Fibroblast of skin of right quadriceps (primary cell): ENCODE measurements at places on chromosomes 12 and 14.
A peak's percentile ranks its signal among the peaks of the same experiment; 100 is the strongest.

DNA sequence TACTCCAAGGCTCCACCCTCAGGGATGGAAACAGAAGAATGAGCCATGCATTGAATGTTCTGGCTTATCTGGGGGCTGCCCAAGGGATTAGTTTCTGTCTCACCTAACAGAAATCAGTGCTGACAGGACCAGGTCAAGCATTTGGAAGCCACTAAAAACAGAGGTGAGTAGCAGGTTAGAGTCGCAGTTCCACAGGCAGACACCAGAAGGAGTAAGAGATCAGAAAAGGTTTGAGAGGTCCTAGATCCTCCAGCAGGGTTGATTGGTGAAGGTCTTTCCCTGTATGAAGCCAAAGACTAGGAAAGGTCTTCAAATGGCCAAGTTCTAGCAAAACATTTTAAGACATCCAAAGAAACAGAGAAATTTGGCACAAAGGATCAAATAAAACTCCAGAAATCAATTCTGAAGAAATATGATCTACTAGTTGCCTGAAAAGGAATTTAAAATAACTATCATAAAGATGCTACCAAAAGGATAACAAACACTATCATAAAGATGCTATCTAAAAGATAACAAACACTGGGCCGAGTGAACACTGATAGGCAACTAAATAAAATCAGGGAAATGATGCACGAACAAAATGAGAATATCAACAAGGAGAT, 19.5 kb upstream of the TTC9 start:
- peak; percentile 12 for DNase-seq

DNA sequence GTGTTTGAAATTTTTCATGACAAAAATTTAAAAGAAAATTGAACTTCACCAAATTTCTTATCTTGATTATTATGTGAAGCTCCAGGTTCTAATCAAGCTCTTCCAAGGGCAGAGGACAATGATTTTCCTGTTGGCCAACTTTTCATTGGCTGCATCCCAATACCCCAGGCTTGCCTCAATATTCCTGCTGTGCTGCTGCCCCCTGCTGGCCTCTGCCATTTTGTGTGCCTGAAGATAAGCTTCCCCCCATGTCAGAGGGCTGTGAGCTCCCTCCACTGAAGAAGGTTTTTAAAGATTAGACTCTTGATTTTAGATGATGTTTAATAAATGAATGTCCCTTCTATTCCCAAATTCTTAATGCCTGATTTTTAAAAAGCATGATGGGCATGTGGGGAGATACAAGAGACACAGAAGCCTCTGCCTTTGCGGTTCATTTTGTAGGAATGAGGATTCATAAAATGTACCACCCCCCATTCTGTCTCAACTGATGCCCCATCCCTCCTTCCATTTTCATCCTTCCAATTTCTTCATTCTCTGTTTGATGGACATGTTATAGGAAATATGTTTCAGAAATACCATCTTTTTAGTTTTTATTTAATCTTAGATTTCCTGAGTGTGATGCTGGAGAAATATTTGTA, 76.7 kb upstream of the RGS6 start:
- DNase-seq, result peak; percentile 60

GRCh38 chr14:46769292-46769691, 117.7 kb upstream of the RPL10L start:
- DNase-seq, result no peak

- peak; percentile 93 for DNase-seq
Measured at GRCh38 chr12:27343255-27344000, 10.8 kb downstream of the BMAL2 start.

- peak; percentile 42 for DNase-seq
Measured at GRCh38 chr12:6088921-6089747, 35.3 kb downstream of the VWF start.

- peak; percentile 31 for DNase-seq
Measured at GRCh38 chr12:24905431-24905830, 43.5 kb downstream of the BCAT1 start.

DNA sequence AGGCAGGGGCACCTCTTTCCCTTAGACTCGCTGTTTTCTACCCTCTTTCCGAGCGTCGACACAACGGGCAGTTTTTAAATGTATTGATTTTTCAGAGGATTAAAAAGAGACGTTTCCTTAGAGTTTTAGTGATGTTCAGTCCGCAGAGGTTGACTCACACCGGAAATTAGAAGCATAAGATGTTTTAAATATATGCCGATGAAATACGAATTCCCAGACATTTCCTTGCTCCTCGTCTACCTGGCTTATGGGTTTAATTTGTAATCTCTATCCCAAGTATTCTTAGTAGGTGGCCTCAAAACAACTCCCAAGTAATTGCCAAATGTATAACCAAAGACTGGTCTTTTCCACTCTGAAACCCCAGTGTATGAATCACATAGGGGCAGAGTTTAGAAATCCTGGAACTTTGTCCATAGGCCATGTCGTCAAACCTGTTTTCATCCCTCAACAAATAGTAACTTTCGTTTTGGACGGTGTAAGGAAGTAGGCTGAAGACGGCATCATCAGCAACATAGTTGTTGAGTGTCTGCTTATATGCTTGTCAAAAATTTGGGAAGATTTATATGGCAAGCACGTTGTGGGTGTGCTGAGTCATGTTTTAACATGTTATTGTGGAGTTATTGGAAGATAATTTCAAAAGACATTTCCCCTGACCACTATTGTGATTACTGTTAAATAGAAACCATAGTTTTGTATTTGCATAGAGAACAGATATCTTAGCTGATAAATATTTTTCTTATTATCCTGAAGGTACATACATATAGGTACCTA, 824 bp downstream of the TBK1 start:
- peak; percentile 82 for DNase-seq

GRCh38 chr14:98633380-98633779, 638.6 kb downstream of the BCL11B start:
- no peak for DNase-seq

- DNase-seq, result no peak
Measured at GRCh38 chr12:119181944-119182343, 3.2 kb downstream of the HSPB8 start.

DNA sequence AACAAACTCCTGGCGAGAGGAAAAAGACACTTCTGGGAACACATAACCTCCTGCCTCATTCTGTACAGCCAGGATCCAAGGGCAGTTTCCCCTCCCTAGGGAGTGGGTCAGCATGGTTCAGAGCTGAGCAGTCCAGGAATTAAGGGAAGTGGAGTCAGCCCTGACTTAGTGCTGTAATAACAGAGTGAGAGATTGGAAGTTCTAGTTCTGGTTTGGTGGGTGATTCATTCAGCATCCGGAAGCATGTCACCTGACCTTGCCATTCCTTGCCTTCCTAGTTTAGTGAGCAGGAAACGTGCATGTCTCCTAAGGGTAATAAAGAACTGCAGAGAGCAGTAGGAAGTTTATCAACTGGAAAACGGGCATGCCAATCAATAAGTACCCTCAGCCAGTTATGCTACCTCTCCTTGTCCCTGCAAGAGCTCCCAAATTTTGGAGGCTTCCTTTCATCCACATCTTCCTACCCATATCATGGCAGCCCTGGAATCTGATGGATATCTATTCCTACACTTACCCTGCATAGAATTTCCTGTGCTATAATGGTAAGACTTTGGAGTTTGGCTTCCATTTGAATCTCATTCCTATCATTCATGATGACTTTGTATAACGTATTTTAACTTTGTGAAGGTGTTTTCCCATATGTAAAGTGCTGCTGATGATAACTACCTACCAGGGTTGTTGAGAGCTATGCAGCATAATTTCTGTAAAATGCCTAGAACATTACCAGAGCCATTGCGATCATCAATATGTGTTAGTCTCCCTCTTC, 28.5 kb upstream of the MAGOHB start:
- DNase-seq, result peak; percentile 69

GRCh38 chr12:2064071-2064507, 11.3 kb downstream of the CACNA1C start:
- no peak for DNase-seq

- DNase-seq, result no peak
Measured at GRCh38 chr14:87529081-87529480, 463.9 kb downstream of the GALC start.

- DNase-seq, result no peak
Measured at GRCh38 chr12:26855337-26855736, 22.3 kb upstream of the ITPR2 start.

- DNase-seq, result peak; percentile 56
Measured at GRCh38 chr12:121812320-121812871, 8.6 kb downstream of the SETD1B start.

GRCh38 chr12:132419631-132420246, 70.2 kb upstream of the FBRSL1 start:
- no peak for DNase-seq

GRCh38 chr12:113108308-113108707, 27.3 kb downstream of the RASAL1 start:
- no peak for DNase-seq

GRCh38 chr12:5615760-5616159, 183.9 kb downstream of the NTF3 start:
- no peak for DNase-seq

DNA sequence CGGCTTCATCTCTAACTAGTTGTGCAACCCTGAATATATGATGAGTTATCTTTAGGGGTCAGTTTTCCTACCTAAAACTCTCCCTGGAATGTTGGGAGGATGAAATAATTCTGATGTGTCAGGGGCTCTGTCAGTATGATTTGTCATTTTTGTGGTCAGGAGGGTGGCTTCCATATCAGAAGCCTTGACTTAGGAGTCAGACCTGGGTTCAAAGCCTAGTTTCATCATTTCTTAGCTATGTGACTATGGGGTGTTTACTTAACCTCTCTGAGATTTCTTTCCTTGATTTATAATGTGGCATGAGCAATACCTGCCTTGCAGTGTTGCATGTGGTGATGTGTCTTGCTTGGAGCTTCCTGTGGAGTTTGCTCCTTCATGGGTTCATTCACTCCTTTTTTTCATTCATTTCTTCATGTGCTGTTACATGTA, 146.8 kb downstream of the CHST11 start:
- DNase-seq, result peak; percentile 84

DNA sequence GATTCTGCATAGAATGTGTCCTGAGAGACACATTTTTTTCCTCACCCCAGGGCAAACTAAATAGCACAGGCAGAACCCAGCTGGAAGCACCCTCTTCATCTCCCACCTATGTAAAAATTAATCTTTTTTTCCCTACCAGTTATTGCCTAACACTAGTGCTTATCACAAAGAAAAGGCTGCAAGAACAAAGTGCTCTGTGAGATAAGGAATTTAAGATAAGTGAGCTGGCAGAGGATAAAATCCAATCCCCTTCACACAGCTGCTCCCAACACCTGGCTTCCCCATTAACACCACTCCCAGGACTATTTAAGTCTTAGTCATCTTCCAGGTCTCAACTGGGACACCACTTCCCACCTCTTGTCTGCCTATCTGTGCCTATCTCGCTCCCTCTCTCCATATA, 75.2 kb downstream of the TTC9 start:
- no peak for DNase-seq

DNA sequence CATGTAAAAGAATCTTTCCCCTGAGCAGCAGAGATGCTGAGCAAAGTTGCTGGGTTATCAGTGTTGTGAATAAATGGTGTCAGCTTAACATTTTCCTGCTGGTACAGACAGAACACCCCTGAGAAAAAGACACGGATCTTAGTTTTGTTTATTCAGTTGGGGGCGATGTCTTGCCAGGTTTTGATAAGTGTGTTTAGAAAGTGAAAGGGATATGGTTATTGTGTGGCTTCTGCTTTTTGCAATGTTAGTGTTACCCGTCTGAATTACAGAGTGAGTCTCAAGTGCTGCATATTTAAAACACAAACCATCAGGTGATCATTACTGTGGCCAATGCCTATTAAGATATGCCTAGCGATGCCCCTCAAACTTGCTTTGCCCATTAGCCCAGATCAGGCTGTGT, 864.6 kb upstream of the SEL1L start:
- no peak for DNase-seq

- peak; percentile 72 for DNase-seq
Measured at GRCh38 chr14:99522457-99522891, 41.3 kb downstream of the CCNK start.

GRCh38 chr14:20397511-20397910, 15.8 kb downstream of the TEP1 start:
- no peak for DNase-seq

DNA sequence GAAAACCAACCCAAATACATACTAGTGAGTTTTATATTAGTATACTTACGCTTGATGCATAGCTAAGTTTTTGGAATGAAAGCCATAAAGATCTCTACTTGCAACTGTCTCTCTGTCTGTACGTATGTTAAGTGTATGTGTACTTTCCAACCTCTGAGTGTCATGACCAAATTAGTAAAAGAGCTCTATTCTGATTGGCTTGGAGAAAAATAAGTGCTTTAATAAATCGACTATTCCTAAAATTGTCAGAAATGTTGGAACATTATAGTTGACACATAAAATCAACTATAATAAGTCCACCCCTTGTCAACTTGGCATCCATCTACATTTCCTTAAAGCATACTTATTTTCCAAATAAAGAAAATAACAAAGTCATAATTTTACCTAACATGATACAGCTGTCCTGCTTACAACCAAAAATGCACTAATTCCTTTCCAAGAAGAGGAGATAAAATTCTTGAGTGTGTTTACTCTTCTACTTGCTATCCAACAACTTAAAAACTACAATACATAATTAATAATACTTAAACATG, 507.4 kb upstream of the ATP2B1 start:
- DNase-seq, result no peak

DNA sequence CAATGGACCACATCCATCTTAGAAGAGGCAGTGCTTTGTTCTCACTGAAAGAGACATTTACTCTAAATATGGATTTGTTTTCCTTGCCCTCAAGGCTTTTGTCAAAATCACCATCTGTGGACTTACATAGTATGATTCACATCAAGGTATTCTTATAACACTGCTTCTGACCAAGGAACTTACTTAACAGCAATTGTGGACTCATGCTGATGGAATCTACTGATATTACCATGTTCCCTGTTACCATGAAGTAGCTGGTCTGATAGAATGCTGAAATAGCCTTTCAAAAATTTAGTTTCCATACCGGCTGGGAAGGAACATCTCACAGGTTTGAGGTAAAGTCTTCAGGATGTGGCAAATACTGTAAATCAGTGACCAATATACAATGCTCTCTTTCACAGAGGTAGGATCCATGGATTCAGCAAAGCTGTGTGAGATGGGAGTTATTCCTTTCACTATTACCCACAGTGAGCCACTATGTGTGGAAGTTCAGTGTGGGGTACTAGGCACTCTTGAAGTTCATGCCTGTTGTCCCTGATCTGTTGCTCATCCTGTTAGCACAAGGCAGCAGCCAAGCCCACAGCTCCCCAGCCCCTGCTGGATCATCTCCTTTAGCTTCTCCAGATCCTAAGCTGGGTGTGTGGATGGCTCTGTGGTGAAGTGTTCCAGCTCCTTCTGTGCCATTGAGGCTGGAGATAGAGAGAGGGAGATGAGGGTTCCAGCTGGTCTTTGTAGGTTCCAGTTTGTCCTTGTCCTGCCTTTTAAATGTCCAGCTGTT, 126.4 kb downstream of the ATP23 start:
- peak; percentile 81 for DNase-seq

DNA sequence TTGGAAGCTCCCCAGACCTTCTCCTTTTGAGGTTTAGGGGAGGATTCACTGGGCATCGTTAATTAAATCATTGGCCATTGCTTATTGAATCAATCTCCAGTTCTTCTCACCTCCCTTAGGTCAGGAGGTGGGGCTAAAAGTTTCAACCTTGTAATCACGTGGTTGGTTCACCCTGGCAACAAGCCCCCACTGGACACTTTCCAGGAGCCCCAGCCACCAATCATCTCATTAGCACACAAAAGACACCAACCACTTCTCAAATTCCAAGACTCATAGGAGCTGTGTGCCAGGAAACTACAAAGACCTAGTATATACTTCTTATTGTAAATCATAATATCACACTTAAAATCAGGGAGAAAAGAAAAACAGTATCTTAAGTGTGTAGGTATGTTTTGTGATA, 94.6 kb upstream of the PLEKHA5 start:
- no peak for DNase-seq

- DNase-seq, result no peak
Measured at GRCh38 chr12:3317481-3317815, 173.6 kb upstream of the PRMT8 start.
